ENCODE measurements at places on chromosomes 1 and 21.

DNA sequence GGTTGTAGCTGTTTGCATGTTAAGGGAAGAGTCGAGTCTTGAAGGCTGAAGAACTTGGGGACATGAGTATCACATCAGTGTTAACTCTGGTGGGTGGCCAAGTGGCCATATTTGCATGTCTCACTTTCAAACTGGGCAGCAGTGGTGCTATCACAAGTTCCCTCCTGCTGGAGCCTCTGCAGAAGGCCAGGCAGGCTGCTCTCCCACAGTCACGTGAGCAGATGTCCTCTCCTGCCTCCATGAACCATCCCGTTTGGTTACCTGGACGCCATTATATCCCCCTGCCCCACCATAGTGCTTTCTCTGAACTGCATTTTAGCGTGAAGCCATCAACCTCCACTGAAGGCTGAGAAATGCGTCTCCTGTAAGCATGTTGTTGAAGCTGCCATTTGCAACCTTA lies 205.1 kb upstream of the LMO4 start:
- no peak for DNase-seq

GRCh38 chr21:14991957-14992356 lies 72.8 kb downstream of the NRIP1 start:
- DNase-seq, result no peak

DNA sequence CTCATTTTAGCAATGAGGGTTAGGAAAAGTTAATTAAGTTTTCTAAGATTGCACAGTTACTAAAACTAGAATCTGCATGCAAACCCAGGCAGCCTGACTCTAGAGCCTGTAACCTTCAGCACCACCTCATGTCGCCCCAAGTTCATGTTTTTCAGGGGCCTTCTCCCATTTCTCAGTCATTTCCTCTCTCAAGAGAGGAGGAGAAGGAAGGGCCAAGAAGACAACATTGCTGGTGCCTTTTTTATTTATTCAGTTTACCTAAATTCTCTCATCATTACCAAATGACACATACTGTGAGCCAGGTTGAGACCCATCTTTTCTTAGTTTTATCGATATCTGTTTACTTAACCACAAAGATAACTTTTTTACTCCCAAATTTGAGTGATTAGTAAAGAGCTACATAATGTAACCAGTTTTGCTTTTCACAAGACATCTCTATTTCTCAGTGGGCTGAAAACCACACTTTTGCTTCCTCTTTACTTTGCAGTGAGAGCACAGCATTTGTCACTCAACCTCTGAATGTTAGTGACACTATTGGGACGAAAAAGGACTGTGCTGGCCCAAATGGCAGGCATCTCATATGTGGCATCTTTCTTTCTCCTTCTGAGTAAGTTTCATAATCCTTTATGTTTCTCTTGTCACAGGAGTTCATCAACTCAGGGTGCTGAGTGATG lies at the start of gene CD101:
Gene CD101 (plus strand): TSS at position 507 of the 674 bp plus-strand sequence. CDS start 58 bp downstream, at position 565.
- DNase-seq, result no peak

DNA sequence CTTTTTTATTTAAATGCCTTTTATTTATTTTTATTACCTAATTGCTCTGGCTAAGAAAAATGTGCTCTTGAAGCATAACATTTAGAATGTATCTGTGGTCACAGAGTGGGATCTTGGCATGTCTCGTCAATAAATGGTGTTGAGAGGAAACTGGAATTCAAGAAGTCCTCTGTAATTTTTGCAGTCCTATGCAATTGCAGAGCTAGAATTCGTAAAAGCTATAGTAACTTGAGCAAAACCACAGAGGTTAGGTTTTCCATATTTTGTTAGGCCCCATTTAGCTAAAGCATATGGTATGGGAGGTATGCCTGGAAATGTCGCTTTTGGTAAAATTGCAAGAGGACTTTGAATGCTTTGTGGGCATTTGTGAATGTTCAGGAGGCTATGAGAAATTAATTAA lies 466.7 kb upstream of the NFIA start:
- DNase-seq, result no peak

- DNase-seq, result no peak
These were observed 10.8 kb upstream of the OSBPL9 start for GRCh38 chr1:51605961-51606723.

DNA sequence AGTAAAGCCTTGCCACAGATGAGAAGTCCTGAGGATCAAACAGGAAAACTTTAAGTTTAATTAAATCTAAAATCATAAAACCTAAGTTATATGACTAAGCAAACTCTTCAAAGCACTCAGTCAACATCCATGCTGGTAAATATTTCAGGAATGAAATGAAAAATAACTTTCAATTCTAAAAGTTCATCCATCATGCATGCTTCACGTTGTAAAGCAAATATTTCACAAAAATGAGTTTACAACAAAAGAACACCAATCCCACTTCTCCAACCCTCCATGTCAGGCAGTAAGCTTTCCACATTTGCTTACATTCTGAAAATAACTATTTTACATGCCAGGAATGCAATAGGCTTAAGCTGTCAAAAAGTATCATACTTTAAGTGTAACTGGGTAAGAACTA lies 16.8 kb downstream of the APP start:
- no peak for DNase-seq

GRCh38 chr1:30125021-30125820 lies 598.2 kb downstream of the MATN1 start:
- no peak for DNase-seq

DNA sequence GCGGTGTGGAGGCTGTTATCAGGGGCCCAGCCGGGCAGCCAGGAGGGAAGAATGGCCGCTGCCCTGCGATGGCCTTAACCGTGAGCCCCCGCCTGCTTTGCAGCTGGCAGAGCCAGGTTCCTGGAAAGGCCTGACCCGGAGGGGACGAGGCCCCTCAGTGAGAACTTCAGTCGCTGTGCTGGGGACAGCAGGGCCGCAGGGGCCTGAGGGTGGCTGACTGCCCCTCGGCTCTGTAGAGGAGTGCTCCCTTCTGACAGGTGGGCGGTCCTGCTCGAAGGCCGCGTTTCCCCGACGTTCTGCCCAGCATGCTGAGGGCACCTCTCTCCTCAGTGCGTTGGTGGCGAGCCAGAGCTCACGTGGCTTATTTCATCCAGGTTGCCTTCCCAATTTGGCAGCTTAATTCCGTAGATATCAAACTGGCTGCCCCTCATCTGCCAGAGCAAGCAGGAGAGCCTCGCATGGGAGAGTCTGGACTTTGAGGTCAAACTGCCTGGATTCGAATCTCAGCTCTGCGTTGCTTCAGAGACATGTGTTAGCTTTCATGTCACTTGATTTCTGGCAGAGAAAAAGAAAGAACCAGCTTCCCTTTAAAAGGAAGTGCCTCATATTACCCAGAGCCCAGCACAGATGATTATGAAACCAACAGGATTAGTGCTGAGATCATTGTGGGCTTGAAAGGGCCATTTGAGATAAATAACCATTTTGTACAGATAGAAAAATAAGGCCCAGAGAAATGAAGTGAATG lies 239.8 kb downstream of the SDCCAG8 start:
- no peak for DNase-seq

DNA sequence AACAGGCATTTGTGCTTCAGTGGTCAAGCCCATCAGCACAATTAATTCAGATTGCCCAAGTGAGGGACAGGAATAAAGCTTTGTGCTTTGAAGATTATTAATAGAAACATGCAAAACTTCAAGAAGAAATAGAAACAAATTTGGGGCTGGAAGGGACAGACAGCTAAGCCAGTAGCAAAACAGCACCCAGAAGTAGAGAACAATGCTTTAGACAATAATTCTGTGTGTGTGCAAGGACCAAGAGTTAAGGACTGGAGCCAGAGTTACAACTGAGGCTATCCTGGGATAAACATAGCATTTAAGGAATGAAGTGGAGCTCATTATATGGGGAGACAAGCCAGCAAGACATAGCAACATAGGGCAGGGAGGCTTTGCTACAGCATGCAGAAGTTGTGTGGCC lies 251.9 kb upstream of the DAB1 start:
- DNase-seq, result no peak

- no peak for DNase-seq
These were observed 52.5 kb upstream of the SCYL3 start for GRCh38 chr1:169946206-169946605.

DNA sequence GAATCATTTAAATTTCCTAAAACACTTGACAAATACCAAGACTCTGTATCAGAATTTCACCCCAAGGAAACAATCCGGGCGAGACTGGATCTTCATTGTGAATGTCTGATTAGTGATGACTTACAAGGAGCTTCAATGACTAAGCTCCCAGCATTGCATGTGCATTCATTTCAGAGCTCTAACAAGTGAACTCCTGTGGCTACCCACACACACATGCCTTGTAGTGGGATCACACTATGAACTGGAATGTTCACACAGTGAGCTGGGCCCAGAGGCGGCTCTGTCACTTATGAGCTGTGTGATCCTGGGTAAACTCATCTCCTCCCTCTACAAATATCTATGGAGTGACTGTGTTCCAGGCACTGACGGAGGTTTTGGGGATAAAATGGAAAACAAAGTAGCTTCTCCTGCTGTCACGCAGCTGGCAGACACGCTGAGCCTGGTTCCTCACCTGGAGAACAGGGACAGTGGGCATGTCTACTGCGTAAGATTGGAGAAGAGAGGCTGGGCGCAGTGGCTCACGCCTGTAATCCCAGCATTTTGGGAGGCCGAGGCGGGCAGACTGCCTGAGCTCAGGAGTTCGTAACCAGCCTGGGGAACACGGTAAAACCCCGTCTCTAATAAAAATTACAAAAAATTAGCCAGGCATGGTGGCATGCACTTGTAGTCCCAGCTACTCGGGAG lies 56.9 kb downstream of the CLSTN1 start:
- DNase-seq, result no peak

DNA sequence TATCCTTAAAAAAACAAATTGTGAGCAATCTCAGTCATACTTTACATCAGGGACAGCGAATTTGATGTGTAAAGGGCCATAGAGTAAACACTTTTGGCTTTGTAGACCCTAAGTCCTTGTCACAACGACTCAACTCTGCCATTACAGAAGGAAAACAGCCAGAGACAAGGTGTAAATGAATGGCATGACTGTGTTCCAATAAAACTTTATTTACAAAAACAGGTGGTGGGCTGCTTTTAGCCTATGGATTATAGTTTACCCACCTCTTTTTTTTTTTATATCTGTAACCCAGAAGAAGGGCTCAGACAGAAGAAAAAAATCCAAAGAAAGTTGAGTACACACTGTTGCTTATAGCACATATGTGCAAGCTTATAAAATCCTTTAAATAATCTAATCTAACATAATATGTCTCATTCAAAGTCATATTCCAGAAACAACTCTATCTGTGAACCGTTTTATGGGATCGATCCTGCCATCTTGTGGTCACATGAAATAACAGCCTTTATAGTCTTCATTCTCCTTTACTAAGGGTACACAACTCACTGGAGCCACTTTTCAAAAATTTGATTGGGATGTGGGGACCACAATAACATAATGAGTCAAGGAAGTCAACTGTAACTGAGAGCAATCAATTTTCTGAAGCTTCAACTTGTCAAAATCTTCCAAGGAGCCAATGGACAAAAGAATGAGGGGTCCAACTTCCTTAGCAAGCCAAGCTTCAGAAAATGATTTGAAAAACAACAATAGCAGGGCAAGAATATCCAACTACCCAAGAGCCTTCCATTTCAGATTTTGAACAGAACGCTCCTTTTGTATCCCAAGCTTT lies 142.2 kb upstream of the KRTAP19-8 start:
- no peak for DNase-seq

DNA sequence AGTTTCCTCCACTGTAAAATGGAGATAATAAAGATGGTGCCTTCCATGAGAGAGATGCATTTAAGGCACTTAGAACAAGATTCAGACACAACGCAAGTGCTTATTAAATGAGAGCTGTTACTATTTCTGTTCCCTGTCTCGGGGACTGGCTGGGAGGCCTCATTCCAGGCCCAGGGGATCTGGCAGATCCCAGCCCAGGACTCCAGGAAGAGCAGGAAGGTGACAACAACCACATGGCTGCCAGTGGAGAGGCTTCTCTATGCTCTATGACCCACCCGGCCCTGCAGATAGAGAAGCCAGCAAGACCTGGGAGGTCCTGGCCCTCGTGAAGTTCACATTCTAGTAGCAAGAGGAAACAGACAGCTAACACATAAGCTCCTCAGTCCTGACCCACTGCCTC lies 175.5 kb downstream of the ACTL8 start:
- no peak for DNase-seq

- no peak for DNase-seq
These were observed 3.2 kb upstream of the HMGB4 start for GRCh38 chr1:33860671-33861070.

- no peak for DNase-seq
These were observed 18.9 kb downstream of the CRYAA start for GRCh38 chr21:43187715-43188114.

- no peak for DNase-seq
These were observed 145.6 kb upstream of the C21orf91 start for GRCh38 chr21:17964716-17965115.

- DNase-seq, result no peak
These were observed at the start of gene HIVEP3 for GRCh38 chr1:41918450-41919043. Gene HIVEP3, minus strand, starts transcription at chr1:41918922.

- no peak for DNase-seq
These were observed 82.6 kb downstream of the IARS2 start for GRCh38 chr1:220176540-220176939.

DNA sequence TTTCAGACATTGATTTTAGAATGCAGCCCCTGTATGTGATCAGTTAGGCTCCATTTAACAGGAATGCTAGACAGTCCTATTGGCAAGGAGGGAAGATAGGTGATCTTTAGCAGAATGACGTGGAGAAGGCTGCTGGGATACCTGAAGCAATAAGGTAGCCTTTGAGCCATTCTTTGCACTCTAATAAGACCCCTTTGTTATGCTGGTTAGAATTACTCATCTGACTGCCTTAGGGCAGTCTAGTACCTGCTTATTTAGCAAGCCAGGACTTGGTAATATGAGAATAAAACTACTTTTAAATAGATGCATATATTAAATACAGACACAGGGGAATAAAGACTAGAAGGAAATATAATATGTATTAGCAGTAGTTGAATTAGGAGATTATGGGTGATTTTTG lies 29.1 kb downstream of the NGF start:
- no peak for DNase-seq

- DNase-seq, result no peak
These were observed 35.8 kb downstream of the IER5 start for GRCh38 chr1:181124291-181124751.

DNA sequence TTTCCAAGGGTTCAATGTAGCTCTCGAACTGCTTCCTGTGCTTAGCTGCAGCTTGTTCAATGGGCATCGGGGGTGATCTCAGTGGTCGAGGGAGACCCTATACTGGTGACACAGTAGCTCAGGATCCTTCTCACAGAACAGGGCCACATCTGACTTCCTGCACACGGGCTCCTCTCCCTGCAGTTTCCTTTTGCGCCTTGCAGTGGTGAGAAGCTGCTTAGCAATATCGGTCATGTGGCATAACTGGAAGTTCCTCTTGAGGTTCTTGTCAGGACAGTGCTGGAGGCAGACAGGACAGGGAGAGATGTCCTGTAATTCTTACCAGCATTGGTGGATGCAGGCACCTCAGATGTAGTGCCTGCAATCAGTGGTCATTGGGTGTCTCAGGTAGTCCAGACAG lies 140.5 kb upstream of the MAP1LC3C start:
- DNase-seq, result no peak
